ENCODE measurements at places on chromosomes 11 and 22.
A peak's percentile ranks its signal among the peaks of the same experiment; 100 is the strongest.

- DNase-seq: no peak
These were observed 24.9 kb downstream of the CDKN1C start for GRCh38 chr11:2860636-2861035.

DNA sequence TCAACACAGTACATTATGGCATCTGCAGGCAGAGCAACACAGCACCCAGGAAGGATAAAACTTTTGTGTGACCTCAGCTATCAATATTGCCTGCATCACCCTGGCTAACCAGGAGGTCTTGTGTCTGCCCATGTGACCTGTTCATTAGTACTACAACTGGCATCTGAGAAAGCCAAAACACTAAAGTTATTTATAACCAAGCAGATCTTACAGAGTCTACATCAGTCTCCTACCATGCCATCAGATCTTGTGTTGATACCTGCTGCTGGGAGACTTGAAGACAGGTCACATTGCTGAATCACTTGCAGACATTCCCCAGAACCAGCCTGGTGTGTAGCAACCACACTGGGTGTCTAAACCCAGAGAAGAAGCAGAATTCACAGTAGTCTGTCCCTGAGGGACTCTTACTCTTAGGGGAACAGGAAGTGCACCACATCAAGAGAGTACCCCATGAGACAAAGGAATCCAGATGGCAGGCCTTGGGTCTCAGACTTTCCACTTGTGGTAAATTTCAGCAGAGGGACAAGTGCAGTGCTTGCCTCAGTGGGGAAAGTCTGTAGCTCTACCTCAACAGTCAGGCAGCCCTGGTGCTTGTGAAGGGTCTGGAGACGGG lies 7.0 kb downstream of the OR9G1 start:
- no peak for DNase-seq

GRCh38 chr22:48254311-48254873 lies 1491.9 kb downstream of the TBC1D22A start:
- DNase-seq: no peak

- DNase-seq: no peak
These were observed 40.3 kb upstream of the CYP2D6 start for GRCh38 chr22:42170946-42171345.

GRCh38 chr11:70423523-70424505 lies 25.5 kb downstream of the CTTN start:
- DNase-seq: no peak

DNA sequence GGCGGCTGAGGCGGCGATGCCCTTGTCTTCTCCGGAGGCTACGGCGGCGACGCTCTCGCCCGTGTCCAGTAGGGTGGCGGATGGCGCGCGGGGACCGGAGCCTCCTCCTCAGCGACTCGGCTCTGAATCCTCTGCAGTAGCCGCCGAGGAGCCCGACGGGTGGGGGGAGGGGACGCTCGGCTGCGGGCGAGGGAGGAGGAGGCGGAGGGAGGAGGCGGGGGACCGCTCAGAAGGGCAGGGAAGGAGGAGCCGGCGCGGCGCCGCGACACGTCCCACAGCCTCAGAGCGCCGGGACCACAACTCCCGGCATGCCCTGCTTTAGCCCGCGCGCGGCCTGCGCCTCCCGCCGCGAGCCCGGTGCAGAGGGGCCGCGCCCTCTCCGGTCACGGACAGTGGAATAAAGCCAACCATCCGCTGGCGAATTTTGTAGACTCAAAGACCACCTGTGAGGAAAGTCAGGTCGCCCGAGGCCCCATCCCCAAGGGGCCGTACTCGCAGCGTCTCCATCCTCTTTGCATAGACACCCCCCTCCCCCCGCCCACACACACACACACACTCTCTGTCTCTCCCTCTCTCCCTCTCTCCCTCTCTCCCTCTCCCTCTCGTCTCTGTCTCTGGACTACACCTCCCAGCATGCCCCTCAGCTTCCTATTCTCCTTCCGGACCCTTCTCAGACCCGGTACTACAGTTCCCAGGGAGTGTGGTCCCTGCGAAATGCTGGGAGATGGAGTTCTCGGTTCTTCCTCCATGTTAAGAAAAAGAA lies at the start of gene FAM168A:
Gene FAM168A (minus strand): TSS at position 157 of the 763 bp plus-strand sequence. CDS start 129,638 bp downstream, outside the sequence.
- peak; percentile 97 for DNase-seq

- DNase-seq: no peak
These were observed 482.6 kb downstream of the MIAT start for GRCh38 chr22:27139935-27140511.

Measured in NCI-H2081 (cell line).